Activated CD4-positive, alpha-beta T cell treated with anti-CD3 and anti-CD28 coated beads, Interleukin-2, Interleukin-6, amounts not matched to agents 100 ng/mL and 50 ng/mL, durations not matched to agents 16 hours and 8 hours (primary cell): ENCODE measurements at places on chromosomes 12 and 14.

- no peak for DNase-seq
These were observed 8.3 kb downstream of the GALNT16 start for GRCh38 chr14:69268223-69268622.

- DNase-seq: no peak
These were observed 11.6 kb downstream of the KRT7 start for GRCh38 chr12:52244615-52244994.

GRCh38 chr14:102408724-102409123 lies 46.0 kb downstream of the TECPR2 start:
- peak; percentile 2 for DNase-seq

GRCh38 chr12:10618338-10618987 lies 5.1 kb upstream of the MAGOHB start:
- no peak for DNase-seq
